Islet precursor cell (in vitro differentiated cells): ENCODE measurements at places on chromosomes 6 and 20.
A peak's percentile ranks its signal among the peaks of the same experiment; 100 is the strongest.

DNA sequence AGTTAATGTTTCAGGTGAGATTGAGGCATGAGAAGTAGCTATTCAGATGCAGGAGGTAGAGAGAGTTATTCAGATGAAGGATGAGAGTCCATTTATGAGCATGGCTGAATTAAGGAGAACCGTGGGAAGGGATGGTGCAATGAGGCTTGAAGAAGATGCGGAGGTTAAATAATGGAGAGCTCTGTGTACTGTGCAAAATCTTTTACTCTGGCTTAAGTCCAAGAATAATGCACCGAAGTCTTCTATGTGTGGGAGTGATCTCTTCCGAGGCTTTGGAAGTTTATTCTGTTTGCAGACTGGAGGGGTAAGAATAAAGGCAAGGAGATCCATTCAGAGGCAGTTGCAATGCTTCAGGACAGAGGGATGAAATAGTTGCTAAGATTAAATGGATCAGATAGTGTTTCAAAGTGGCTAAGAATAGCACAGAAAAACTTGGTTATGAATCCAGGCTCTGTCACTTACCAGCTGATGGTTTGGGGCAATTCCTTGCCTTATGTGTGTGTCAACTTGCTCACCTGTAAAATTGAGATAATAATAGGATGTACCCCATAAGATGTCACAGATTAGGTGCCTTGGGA is 467.1 kb downstream of the HDGFL1 start:
- no peak for DNase-seq

DNA sequence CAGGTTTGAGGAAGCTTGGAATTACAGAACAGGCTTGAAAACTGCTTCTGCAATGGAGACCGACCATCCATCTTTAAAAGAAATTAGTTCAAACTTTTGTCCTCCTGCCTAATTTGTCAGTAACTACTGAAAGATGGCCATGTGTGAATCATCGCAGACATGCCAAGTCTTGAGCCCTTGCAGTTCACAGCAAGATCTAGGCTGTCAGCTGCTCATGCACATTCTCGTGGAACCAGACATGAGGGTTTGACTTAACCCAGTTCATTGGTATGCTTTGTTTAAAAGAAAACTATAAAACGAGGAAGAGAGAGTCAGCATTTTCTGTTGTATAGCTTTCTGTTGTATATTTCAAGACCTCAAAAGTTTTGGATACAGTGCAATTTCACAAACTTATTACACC is 74.0 kb upstream of the SAMD5 start:
- peak; percentile 69 for DNase-seq

DNA sequence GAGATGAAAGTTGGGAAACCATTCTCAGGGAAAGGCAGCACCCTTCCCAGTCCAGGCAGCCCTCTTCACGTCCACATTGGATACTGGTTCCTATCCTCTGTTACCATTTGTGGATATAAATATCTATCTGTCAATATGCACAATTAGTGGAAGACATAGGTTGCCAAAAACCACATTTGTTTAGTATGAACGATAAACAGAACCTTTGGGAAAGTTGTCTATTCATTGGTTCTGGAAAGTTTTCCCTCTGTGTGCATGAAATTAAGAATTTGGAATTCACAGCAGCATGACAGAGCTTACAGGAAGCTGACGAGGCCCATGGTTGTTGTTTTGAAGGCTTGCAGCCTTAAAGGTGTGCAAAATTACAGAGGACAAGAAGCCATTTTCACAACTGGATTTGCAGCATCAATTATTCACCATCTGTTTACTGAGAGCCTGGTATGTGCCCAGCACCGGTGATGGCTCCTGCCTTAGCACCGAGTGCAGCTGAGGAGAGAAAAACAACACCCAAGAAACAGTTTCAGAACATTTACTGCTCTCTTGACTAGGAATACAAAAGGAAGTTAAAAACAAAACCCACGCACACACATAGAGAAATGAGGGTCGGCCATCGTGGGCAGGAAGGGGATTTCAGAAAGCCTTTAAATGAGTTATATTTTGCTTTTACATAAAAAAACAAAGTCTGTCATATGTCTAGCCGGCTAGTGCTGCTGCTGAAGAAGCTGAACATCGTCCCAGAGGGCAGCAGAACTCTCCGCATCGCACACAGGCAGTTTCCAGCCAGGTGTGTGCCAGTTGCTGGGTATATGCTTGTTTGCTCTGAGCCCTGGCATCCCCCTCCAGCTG is 319.6 kb downstream of the FARS2 start:
- DNase-seq, result no peak

DNA sequence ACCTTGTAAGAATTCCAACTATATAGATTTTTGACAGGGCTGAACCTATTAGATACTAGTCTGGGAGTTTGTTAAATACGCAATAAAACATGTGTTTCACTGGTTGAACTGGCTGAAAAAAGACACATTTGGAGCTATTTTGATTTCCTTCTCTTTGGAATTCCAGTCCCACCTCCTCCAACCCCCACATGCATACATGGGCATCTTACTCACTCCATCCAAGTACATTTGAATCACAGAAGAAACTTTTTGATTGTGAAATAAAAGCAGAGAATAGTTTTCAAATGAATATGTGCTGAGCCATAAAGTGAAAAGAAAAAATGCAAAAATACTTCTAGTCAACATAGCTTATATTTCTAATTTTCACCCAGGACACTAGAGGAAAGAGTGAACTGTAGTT is 33.9 kb upstream of the STXBP5 start:
- no peak for DNase-seq

DNA sequence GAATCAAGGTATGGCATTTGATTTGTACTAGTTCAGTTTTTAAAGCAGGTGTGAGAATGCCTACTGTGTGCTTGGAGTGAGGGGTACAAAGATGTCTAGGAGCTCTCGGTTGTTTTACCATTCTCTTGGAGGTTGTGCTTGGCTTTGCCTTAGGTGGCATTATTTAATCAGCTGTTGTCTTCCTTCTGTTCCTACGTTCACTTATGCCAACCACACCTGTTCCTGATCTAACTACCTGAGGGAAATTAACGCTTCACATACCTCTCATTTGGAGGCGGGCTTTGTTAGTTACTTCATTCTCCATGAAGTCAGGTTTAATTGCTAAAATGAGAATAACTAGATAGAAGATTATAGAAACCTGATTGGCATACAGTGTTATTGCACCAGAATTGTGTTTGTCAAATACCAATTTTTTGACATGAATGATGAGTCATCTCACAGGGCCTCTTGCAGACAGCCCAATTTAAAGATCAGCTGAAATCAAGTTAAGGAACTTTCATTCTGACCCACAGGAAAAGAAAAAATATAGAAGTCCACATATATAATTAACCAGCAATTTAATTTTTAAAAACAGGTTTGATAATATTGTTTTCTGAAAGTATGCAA is 24.8 kb upstream of the PBOV1 start:
- DNase-seq, result no peak

- DNase-seq, result no peak
These were observed 144.4 kb upstream of the SSTR4 start for GRCh38 chr20:22890594-22891300.

- no peak for DNase-seq
These were observed 5.9 kb upstream of the NOX3 start for GRCh38 chr6:155461556-155461955.
